MCF 10A (cell line): ENCODE measurements at places on chromosomes 6 and 20.
A peak's percentile ranks its signal among the peaks of the same experiment; 100 is the strongest.

DNA sequence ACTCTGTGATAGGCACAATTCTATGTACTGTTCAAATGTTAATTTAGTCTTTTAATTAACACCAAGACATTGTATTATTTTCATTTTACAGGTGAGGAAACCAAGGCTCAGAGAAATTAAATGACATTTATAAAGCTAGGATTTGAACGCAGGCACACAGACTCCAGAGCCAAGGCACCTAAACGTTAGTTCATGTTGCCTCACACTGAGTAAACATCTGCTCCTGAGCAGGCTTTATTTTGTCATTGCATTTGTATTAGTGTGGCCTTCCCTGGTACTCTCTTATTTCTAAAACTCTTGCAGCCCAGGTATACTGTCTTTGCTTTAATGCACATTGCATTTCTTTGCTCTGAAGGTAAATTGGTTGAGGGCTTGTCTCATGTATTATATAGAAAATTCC is 263.1 kb upstream of the FLRT3 start:
- DNase-seq = no peak

GRCh38 chr6:125834348-125834747 is 43.6 kb downstream of the NCOA7 start:
- no peak for DNase-seq

GRCh38 chr20:14232650-14233049 is 104.8 kb downstream of the FLRT3 start:
- DNase-seq = no peak

DNA sequence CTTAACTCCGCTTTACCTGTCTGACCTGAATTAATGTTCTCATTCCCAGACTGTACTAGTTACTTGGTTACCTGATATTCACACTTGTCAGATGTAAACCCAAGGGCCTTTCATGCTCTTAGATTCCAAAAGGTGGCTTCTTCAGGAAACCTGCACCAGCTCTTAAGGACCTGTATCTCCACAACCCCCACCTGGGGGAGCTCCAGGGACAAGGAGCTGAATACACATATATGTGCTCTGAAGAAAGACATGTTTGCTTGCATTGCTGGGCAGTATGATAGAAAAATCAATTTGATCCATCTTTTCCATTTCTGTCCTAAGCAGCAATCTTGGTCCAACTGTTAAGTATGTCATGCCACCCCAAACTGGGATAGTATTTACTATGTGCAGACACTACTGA is 64.8 kb upstream of the POU3F2 start:
- DNase-seq = peak; percentile 47

- peak; percentile 21 for DNase-seq
These were observed 87.3 kb downstream of the TOX2 start for GRCh38 chr20:44001667-44002596.
